ENCODE measurements at places on chromosomes 7 and 10. TPM values are rescaled to one million over a fixed set of nuclear protein-coding genes. Genes with fewer than 3 reads are reported as not detected.

SPDYE2B gene
- total RNA-seq, result not detected

GRCh38 chr10:28054228-28054860 lies 55.5 kb upstream of the ODAD2 start:
- DNase-seq, result no peak

PRKCQ gene
- total RNA-seq, result 0.81 TPM

- no peak for DNase-seq
Measured at GRCh38 chr7:104978460-104978859, 35.5 kb upstream of the KMT2E start.

ENTPD7 gene
- 5.5 TPM for total RNA-seq

- DNase-seq, result no peak
Measured at GRCh38 chr10:120103738-120104560, 211.4 kb downstream of the SEC23IP start.

Data from sigmoid colon (tissue), 7 donors.